ENCODE measurements at places on chromosomes 7 and 10. TPM values are rescaled to one million over a fixed set of nuclear protein-coding genes. Genes with fewer than 3 reads are reported as not detected.
A peak's percentile ranks its signal among the peaks of the same experiment; 100 is the strongest.

The NDUFB2 gene
- total RNA-seq: 221 TPM

- DNase-seq: no peak
These were observed 461.1 kb upstream of the FOXK1 start for GRCh38 chr7:4221043-4221442.

DNA sequence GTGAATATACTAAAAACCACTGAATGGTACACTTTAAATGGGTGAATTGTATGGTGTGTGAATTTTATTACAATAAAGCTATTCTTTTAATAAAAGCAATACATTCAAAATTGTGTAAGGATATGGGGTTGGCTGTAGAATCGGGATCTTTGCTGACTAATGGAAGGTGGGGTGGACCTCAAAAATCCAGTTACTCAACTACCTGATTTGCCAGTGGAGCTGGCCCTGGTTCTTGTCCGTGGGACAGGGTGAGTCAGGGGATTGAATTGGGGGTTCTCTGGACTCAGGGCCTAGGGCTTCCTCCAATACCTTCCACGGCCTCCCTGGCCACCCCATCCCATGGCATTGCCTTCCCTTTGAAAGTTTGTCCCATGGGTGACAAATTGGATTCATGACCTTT is 13.5 kb upstream of the RABGEF1 start:
- DNase-seq: no peak

GRCh38 chr7:106608661-106609060 is 52.3 kb downstream of the CCDC71L start:
- no peak for DNase-seq

DNA sequence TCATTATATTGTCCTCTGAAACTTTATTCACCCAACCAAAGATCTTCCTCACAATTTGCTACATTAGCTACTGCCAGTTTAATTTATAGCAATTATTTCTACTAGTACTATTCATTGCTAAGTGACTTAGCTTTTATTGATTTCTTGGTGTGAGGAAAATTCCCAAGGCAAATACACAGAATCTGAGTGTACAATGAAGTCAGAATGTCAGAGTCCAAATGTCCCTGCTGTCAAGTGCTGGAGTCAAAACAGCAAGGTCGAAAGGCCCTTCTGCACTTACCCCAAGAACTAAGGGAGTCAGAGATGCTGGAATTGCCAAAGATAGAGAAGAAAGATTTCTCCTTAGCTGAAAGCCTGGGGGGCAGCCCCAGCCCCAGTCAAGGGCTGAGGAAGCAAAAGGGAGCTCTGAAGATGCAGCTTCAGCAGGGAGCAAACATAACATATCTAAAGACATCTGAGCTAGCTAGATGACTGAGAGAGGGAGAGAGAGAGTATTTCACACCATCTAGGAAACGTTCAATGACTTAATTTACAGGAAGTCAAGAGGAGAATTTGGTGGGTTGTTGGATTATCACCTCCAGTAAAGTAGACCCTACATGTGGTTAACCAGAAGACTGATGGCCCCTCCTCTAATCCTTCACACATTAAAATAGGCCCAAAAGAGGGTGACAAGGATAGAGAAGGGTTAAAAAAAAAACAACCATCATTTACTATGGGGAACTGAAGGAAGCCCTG is 36.6 kb upstream of the SAMD8 start:
- DNase-seq: no peak

The ZPBP gene
- total RNA-seq: not detected

- no peak for DNase-seq
These were observed 30.6 kb downstream of the VIPR2 start for GRCh38 chr7:159114096-159114495.

GRCh38 chr10:3780771-3781467 is 4.1 kb downstream of the KLF6 start:
- DNase-seq: no peak

The IGFBP3 gene
- not detected for total RNA-seq

GRCh38 chr7:27148756-27149641 is 1.4 kb upstream of the HOXA6 start:
- no peak for DNase-seq

- no peak for DNase-seq
These were observed 137.7 kb downstream of the NEUROD6 start for GRCh38 chr7:31202801-31203200.

- DNase-seq: no peak
These were observed 53.6 kb downstream of the AGMO start for GRCh38 chr7:15508258-15508657.

- DNase-seq: peak; percentile 74
These were observed 127.3 kb upstream of the PRKCQ start for GRCh38 chr10:6707352-6707751.

- no peak for DNase-seq
These were observed 20.5 kb downstream of the SPAG6 start for GRCh38 chr10:22365644-22366434.

- DNase-seq: no peak
These were observed 141.6 kb downstream of the FANK1 start for GRCh38 chr10:126037946-126038345.
